Neural progenitor cell (in vitro differentiated cells): ENCODE measurements at places on chromosomes 16 and 17. TPM values are rescaled to one million over a fixed set of nuclear protein-coding genes. Genes with fewer than 3 reads are reported as not detected.
A peak's percentile ranks its signal among the peaks of the same experiment; 100 is the strongest.

DNA sequence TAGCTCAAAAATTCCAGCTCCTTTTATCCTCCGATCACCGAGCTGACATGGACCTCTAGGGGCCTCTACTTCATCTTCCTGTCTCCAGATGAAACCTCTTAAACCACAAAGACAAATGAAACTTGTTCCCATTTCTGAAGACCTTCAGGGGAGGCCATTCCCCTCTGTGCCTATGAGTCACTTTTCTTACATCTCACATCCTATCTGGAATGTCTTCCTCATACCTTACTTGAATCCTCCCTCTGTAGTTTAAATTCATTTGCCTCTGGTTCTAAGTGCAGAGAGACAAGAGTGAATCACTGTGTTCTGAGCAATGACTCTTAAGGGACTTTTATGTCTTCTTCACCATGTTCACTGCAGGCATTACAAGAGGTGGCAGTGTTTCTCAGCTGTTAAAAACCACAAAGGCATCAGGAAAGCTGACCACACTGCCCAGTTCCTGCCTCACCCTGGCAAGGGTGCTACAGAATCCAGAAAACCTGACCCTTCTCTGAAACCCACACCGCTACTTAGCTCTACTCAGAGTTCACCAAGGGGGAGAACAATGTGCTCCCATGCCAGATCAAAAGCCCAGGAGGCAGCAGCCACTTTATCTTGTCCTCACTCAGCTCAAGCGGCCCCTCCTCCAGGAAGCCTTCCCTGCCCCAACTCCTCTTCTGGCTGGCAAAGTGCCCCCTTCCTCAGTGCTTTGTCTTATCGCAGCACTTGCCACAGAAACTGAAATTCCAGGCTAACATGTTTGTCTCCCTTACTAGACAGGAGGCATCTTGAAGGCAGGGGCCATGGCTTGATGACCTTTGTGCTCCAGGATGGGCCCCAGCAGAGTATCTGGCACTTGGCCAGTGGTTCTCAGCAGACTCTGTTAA, 6.4 kb downstream of the CUEDC1 start:
- DNase-seq, result no peak

DNA sequence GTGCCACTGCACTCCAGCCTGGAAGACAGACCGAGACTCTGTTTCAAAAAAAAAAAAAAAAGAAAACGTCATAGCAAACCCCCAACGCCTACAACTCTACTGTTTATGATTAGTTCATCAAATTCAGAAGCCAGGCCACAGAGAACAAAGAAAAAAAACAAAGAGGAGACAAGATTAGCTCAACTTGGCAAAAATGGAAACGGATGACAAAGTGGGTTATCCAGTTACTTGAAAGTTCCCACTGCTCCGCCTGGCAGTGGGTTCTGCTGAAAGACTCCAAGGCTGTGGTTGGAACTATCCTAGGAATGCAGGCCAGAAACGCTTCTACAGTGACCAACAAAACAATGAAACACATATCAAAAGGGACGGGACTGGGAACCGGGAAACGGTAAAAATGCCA, 53.1 kb downstream of the MRM3 start:
- peak; percentile 46 for DNase-seq

GRCh38 chr17:64133546-64134215, 3.7 kb upstream of the ERN1 start:
- peak; percentile 81 for DNase-seq

Gene SEPTIN1
- total RNA-seq, result 1.1 TPM in 1 of 2 replicates, not detected in the other

- no peak for DNase-seq
Measured at GRCh38 chr17:65389426-65389825, 172.0 kb downstream of the AXIN2 start.

Gene HOXB13
- total RNA-seq, result not detected in 2 replicates

- DNase-seq, result peak; percentile 81
Measured at GRCh38 chr17:39239640-39240314, 14.0 kb upstream of the STAC2 start.

Gene SPAG9
- total RNA-seq, result 89.7 and 99.5 TPM in 2 replicates

GRCh38 chr17:7384489-7385081, 3.7 kb downstream of the TNK1 start:
- DNase-seq, result no peak

- no peak for DNase-seq
Measured at GRCh38 chr17:77453613-77454241, 313.0 kb downstream of the SEC14L1 start.

DNA sequence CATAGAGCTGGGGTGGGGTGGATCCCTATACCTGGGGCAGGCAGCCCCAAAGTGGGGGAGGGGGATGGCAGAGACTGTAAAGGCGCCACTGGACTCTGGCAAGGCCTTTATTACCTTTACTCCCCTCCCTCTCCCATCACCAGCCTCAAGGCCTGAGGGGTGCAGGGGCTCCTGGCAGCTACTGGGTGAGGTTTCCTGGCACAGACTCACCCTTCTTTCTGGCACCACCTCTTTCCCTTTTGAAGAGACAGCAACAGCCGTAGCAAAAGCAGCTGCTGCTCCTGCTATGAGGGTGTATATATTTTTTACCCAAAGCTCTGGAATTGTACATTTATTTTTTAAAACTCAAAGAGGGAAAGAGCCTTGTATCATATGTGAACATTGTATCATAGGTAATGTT, 17.6 kb downstream of the RAPGEFL1 start:
- DNase-seq, result no peak

GRCh38 chr17:2025220-2025621, at the start of gene RTN4RL1:
Gene RTN4RL1, minus strand, starts transcription at chr17:2025334. Its CDS starts 469 bp downstream, at chr17:2024865.
- DNase-seq, result peak; percentile 81

Gene NLK
- 50.1 and 61.7 TPM in 2 replicates for total RNA-seq

Gene PDILT
- not detected in 2 replicates for total RNA-seq

- DNase-seq, result no peak
Measured at GRCh38 chr17:78535273-78536197, 41.7 kb downstream of the DNAH17 start.

Gene CEMP1
- total RNA-seq, result 0.09 TPM in 1 of 2 replicates, not detected in the other

Gene SRCIN1
- total RNA-seq, result 3.8 and 15.6 TPM in 2 replicates

GRCh38 chr17:77846531-77847085, 111.9 kb upstream of the TNRC6C start:
- DNase-seq, result no peak

Gene GP1BA
- not detected in 2 replicates for total RNA-seq

GRCh38 chr17:81734405-81735263, 22.6 kb downstream of the SLC25A10 start:
- DNase-seq, result no peak

- no peak for DNase-seq
Measured at GRCh38 chr16:66147291-66147690, 219.2 kb upstream of the CDH5 start.

Gene AANAT
- total RNA-seq, result not detected in 2 replicates

DNA sequence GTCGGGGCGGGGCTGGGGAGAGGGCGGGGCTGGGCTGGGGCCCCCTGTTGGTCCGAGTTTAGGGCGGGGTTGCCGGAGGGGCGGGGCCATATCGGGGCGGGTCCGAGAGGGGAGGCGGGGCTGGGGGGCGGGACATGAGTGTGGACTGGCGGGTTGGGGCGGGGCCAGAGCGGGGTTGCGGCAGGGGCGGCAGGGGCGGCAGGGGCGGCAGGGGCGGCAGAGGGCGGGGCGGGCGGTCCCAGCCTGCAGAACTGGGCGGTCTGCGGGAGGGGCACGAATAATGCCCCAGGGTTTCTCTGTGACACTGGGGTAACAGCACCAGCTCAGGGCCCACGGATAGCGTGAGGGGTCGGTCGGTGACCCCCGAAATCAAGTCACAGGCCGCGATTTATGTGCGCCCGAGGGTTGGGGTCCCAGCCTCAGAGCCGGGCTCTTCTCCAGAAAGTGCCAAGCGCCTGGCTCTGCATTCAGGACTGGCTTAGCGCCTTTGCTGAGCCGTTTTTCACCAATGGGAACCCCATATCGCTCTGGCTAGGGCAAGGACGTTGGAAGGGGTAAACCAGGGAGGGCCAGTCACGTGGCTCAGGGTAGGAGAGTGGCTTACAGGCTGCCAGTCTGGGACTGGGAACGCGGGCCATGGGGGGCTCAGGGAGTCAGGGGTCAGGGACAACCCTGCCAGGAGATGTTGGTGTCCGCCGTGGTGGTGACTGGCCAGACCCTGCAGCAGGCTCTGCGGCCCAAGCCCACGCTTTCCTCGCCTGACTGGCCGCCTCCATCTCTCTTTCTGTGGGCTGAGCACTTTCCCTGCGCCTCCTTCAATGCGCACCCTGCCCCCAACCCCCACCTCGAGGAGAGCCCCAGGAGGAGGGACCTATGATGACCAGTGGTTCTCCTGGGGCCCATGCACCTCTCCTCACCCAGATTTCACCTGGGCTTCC, 1.2 kb upstream of the METTL26 start:
- DNase-seq, result peak; percentile 73

- peak; percentile 65 for DNase-seq
Measured at GRCh38 chr16:89093602-89094251, at the start of gene ACSF3. Gene ACSF3, plus strand, starts transcription at chr16:89093852. Its CDS starts 6,830 bp downstream, at chr16:89100682.

Gene FOXK2
- total RNA-seq, result 28.1 and 45.9 TPM in 2 replicates

Gene MT1E
- total RNA-seq, result 1.9 and 2.4 TPM in 2 replicates

- no peak for DNase-seq
Measured at GRCh38 chr16:86408685-86409084, 101.6 kb upstream of the FOXF1 start.

DNA sequence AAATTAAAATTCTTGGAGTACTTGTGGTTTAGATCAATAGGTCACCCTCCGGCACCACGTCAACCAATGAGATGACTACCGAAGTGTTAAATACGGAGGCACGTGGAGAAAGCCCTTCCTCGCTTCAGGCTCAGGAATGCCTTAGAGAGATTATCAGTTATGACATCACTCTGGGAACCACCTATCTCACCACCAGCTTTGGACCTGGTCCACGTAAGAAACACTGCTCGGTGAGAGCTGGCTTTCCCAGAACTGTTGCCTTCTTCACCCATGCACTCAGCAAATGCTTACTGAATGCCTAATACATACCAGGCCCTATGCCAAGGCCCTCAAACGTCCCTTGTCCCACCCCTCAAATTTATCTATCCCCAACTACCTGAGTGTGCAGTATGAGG, 71.3 kb downstream of the SMG6 start:
- DNase-seq, result no peak

Gene PYDC1
- total RNA-seq, result not detected in 2 replicates

- no peak for DNase-seq
Measured at GRCh38 chr16:72819345-72819744, 228.6 kb downstream of the ZFHX3 start.

GRCh38 chr17:42005166-42005565, 12.1 kb downstream of the DNAJC7 start:
- no peak for DNase-seq

DNA sequence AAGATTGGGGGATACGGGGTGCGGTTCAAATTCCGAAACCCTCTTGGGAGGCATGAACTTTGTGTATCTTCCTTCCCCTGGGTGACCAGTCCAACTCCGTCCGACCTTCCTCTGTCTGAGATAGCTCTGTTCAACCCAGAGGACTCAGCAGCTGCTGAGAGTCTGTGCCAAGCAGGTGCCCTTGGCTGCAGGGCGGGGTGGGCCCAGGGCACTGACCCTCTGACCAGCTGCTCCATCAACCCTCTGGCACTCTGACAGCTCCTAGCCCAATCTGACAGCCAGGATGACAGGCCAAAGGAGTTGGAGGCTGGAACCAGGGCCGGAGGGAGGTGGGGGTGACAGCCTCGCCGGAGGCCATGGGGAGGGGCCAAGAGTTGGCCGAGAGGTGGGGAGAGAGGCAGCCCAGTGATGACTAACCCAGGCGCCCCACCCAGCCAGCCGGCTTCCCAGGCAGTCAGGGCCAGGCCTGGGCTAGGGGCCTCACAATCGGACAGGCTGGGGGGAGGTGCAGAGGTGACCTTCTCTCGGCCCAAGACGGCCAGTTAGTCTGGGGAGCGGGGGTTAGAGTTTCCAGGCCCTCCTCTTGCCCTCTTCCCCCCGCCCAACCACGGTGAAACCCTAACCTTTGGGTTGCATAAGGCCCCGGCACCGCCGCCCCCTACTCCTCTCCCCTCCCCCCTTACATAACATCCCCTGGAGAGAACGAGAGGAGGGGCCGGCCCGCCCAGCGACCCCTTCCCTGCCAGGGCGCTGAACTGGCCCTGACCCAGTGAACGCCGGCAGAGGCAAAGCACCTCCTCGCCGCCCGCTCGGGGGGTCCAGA, 5.0 kb upstream of the TLCD2 start:
- DNase-seq, result peak; percentile 64

- DNase-seq, result no peak
Measured at GRCh38 chr17:19310151-19310550, 52.4 kb downstream of the B9D1 start.

- DNase-seq, result peak; percentile 52
Measured at GRCh38 chr17:47797797-47798196, 23.8 kb downstream of the OSBPL7 start.

DNA sequence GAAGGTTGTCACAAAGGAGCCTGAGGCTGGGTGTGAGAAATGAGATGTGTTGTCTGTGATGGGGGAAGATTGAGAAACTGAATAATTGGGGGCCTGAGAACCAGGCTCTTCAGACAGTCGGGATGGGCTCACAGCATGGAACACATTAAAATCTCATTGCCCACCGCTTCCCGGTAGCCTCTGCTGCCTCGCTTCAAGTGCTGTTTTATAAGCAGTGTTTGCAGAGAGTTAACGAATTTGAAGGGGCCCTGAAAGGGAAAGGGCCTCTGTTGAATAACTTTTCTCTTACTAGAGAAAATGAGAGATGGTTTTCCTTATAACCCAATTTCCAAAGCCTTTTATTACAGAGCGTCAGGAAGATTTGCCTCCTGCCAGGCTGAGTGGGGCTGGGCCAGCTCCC, 258.8 kb upstream of the ASIC2 start:
- no peak for DNase-seq
